Substantia nigra (tissue), 51 donors: ENCODE measurements at places on chromosomes 2 and 18.
A peak's percentile ranks its signal among the peaks of the same experiment; 100 is the strongest.

- DNase-seq = peak; percentile 77
Observed at GRCh38 chr2:235493775-235494715, at the start of gene AGAP1. TSS of gene AGAP1 (plus strand) at chr2:235494043.

- DNase-seq = no peak
Observed at GRCh38 chr2:216306868-216307267, 65.4 kb downstream of the MARCHF4 start.

- no peak for DNase-seq
Observed at GRCh38 chr18:68721681-68722583, 7.0 kb upstream of the TMX3 start.

DNA sequence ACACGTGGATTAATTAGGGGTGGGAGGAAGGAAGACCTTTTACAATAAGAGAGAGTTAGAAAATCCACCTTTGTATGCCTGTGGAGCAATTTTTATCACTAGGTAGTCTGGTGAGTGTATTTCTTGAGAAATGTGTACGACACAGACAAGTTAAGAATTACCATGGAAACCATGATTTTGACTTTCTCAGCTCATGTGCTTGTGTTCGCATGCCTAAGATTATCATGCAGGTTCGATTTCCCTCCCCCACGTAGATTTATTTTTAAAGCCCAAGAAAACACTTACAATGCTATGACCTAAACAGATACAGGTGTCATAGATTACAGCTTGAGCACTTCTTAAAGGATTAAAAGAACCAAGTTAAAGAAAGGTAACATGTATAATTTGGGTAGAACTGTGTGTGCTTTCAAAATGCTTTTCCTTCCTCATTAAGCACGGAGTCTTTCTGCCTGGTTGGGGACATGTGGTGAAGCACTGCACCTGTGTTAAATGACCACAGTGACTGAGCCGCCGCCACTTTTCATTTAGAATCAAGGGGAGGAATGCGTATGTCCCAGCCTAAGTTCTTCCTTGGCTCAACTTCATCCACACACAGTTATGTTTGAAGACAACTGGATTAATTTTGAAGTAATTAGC lies 16.6 kb downstream of the SERTAD2 start:
- DNase-seq = no peak

DNA sequence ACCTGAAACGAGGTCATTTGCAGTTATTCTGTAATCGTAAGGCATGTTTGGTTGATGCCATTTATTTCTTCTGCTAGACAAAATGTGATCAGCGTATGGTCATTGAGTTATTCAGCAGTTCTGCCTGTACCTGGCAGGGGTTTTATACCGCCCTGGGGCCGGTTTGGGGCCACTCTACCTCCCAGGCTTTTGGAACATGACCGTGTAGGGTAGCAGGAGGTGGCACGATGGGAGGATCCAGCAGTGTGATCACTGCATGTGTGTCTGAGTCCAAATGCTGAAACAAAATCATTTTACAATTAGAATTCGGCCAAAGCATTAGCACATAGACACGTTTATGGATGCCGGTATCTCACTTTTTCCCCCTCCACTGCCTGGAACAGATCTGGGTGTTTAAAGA lies 26.7 kb downstream of the LPIN1 start:
- DNase-seq = no peak

- no peak for DNase-seq
Observed at GRCh38 chr18:48154828-48155227, 224.4 kb upstream of the SMAD2 start.

- no peak for DNase-seq
Observed at GRCh38 chr2:216492597-216493333, 5.9 kb upstream of the RPL37A start.

DNA sequence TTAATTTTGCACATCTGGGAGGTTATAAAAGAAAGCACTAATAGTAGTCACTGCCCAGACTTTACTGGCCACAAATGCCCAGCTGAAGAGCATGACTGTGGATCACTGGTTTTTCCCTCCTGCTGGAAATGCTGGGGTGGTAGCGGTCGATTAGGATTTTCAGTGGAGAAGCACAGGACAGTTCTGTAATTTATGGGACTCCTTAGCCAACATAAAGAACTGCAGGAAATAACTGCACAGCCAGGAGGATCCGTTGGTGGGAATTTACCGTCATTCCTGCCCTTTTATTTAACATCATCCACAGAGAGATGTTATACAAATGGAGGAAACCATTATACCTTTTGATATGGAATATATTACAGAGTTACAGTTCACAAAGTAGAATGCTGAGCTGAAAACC lies 61.5 kb downstream of the TNFRSF11A start:
- DNase-seq = no peak

GRCh38 chr2:231541645-231542044 lies 11.4 kb upstream of the NMUR1 start:
- no peak for DNase-seq

GRCh38 chr2:7044253-7045250 lies 127.3 kb downstream of the RNF144A start:
- no peak for DNase-seq

- no peak for DNase-seq
Observed at GRCh38 chr2:105272176-105272575, 30.6 kb downstream of the GPR45 start.

- no peak for DNase-seq
Observed at GRCh38 chr2:202152104-202152715, 79.2 kb downstream of the KIAA2012 start.

DNA sequence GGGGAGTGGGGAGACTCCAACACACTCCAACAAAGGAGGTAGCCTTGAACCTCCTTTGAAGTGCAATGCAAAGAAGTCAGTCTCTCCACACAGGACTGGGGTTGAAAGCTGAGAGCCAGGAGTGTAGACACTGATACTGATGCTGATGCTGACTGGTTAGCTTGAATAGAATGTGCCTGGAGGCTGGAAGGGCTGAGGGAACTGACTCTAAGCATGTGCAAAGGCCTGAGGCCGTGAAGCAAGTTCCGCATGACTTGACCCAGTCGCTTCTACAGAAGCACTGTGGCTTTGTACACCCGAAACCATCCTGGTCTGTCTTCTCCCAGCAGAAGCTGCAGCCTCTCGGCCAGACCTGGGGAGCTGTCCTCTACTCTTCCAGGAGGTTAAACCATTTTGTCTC lies 10.4 kb downstream of the FOXI3 start:
- DNase-seq = no peak

- DNase-seq = no peak
Observed at GRCh38 chr2:96205888-96206287, 2.7 kb downstream of the STARD7 start.

GRCh38 chr2:99561804-99562203 lies 72.0 kb upstream of the REV1 start:
- DNase-seq = no peak

DNA sequence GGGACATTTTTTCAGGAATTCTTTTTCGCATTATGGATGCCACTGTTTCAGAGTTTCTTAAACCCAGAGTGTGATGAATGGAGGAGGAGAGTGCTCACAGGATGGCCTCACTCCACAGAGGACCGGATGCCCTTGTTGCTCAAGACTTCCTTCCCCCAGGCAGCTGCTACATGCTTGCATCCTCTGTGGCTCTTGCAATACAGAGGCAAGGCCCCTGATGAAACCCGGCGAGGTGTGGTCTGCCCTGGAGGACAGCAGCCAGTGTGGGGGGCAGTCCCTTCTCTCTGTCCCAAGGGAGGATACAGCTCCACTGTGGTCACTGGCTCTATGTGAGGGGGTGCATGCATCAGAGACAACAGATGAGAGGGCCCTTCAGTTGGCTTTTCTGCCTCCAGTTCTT lies 109.6 kb downstream of the SH3RF3 start:
- no peak for DNase-seq

DNA sequence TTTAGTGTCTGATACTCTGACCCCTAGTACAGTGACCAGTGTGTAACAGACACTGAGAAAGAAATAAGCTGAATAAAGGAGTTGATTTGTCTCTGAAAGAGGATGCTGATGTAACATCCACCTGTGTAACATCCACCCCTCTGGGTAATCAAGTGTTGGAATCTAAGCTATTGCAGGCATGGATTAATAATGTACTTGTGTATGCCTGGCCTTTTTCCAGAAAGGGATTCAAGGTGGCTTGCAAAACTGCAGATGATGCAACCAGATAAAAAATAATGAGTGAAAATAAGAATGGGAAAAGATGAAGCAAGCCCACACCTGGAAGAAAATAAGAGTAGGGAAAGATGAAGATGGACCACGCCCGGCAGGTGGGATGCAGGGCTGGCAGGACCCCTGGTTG lies 48.2 kb upstream of the FOXI3 start:
- DNase-seq = no peak

DNA sequence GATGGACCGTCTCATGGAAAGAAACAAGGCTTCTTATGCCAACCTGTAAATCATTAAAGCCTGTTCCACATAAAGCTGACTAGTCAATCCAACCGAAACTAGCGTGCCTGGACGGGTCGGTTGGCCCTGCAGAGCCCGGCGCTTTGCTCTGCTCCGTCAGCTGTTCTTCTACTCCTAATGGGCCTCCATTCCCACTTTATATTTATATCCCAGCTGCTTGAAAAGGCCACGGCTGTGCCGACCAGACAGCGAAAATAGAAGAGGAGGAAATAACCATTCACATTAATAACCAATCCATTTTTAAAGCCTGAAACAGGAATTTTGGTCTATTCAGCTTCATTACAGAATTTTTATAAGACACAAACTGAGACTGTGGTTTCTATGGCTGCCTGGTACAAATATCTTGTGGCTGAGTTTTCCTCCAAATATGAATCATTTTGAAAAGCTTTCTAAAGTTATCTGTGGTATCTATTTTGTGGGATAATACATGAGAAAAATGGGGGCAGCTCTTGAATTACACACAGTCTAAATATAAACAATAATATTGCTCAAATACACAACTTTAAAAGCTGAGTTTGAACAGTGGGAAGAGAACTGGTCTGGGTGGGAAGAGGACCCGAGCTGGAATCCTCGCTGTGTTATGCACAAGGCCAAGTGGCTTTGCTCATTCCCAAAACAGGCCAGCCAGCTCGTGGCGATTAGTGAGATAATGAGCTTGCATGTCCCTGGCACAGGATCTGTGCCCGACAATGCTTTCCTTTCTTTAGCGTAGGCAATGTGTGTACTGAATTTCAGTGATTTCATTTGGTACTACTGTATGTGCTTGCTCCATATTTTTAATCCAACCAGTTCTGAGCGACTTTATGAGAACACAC lies 10.5 kb upstream of the FAM124B start:
- no peak for DNase-seq

DNA sequence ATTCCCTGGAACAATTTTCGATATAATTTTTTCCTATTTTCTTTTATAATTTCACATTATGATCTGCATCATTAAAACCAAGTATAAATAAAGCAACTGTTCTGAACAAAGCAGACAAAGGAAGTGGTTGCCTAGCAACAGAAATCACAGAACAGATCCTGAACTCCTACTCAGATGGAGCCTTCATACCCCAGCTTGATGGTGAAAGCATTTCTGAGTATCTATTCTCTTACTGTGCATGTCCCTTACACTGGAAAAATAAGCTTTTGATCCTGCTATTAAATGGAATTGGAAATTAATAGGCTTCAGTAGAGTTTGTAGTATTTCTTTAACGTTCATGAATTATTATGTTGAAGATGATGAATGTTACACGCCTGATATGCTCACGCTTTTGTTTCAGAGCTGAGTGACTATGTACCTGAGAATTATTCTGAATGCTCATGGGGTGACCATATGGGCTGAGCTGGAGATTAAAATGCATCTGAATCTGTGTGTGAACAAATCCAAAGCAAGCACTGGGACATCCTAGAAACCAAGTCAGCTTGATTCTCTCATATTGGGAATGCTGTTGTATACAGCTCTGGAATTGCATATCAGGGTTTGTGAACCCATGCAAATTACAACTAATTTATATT lies 254.0 kb downstream of the KCNJ3 start:
- DNase-seq = no peak

- no peak for DNase-seq
Observed at GRCh38 chr2:1707771-1708418, 36.4 kb downstream of the PXDN start.

GRCh38 chr18:58727776-58728500 lies 56.7 kb downstream of the MALT1 start:
- no peak for DNase-seq

DNA sequence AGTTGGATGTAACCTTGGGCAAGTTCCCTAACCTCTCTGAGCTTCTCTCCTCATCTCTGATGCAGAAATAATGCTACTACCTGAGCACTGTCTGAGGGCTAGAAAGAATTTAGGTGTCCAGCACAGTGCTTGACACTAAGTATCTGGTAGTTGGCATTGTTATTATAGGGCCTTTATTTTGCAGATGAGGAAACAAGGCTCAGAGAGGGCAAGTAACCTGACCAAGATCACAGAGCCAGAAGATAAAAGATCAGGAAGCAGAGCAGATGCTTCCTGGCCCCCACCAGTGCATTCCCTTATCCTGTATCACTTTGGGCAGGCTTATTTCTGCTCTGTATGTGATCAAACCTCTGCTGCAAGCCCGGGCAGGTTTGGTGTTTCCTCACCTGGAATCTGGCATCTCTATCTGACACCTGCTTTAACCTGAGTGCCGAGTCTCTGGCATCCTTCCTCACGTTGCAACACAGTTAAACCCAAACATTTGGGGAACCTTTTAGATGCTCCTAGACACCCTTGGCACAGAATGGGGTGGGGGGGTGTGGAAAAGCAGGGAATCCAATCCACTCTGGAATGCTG lies 69.9 kb downstream of the PLB1 start:
- no peak for DNase-seq

DNA sequence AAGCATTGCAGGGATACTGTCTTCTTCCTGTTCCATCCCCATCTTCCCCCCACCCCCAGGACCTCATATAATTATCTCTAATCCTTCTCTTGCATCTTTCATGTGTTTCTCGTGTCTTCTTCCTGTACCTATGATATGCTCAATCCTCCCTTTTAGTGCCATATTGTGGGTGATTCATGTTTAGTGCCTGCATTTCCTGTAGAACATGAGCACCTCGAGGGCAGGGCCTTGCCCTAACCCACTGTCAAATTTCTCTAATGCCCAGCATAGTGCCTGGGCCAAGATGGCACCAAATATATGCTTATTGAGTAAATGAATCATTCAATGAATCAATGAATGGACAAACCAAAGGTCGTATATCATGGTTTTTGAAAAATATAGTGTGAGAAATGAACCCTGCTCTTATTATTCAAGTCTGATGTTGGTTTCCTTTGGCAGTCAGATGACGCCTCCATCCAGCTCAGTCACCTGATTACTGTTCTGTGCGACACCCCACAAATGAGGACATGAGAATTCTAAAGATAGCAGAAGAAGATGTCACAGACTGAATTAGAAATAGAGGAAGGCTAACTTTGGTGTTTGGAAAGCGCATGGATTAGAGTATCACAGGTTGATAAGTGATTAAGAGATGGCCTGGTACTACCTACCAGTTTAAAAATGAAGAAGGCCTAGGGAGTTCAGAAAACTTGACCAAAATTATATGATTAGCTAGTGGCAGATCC lies 278.4 kb downstream of the PRKCE start:
- DNase-seq = no peak

DNA sequence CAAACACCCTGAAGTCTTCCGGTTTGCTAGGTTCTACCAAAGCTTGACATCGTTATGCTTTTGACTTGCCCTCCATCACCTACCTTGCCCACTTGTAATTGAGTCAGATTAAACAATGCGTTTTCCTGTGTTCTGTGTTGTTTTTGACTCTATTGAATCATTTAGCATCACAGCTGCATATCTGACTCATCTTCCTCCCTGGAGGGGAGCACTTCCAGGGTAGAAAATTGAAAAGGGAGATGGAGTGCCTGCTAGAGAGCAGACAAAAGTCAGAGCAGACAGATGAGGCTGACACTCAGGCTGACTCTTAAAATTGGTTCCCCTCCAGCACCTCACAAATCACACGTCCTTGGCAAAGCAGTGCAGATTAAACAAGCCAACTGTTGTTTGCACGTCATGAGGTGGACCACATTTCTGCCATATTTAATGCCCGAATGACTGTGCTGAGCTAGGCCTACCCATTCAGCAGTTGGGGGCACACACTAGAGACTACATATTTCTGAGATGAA lies 2.2 kb downstream of the MPP4 start:
- no peak for DNase-seq
